Activated T-cell treated with anti-CD3 and anti-CD28 coated beads, Interleukin-2, amount 50 U/mL, for 72 hours (primary cell): ENCODE measurements at places on chromosomes 13 and 19. TPM values are rescaled to one million over a fixed set of nuclear protein-coding genes. Genes with fewer than 3 reads are reported as not detected.

DNA sequence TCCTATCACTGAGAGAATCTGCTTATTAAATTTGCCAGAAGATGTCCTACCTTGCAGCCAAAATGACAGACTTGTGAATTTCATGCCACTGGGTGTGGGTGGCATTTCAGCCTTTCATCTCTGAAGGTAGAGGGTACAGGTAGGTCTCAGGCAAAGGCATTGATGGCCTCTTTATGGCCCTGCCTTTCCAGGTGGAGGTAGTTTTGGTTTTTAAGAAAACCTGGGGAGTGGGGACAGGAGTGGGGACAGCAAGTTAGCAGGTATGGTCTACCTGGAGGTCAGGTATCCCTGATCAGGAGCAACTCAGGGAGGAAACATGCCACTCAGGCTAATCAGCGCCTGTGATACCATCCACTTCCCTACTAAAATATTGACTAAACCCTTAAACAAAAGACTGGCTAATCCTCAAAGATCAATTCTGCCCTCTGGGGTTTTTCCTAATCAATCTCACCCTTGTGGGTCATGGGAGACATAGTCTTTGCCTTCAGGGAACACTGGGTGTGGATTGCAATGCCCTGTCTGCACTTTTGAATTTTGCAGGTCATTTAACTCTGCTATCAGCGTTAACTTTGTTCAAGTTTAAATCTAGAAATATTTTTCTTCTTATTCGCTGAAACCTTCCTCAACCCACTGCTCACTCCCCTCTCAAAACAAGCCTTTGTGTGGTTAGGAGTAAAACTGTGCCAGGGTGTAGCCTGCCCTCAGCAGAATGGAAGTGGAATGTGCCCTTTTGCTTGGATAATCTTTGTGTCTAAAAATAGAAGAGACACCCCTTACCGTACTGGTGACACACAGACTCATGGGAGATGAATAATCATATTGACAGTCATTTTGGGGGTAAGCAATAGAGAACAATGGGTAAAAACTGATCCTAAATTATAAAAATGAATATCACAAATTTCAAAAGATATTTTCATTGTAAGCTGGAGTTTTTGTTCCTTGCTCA lies 233.7 kb downstream of the COG6 start:
- DNase-seq = no peak
- H3K4me3 ChIP-seq = no peak overlapping the region
- peaks cover 1% of the 10 kb centered on the region for H3K36me3 ChIP-seq
- peaks cover 30% of the 10 kb centered on the region for H3K4me1 ChIP-seq

DNA sequence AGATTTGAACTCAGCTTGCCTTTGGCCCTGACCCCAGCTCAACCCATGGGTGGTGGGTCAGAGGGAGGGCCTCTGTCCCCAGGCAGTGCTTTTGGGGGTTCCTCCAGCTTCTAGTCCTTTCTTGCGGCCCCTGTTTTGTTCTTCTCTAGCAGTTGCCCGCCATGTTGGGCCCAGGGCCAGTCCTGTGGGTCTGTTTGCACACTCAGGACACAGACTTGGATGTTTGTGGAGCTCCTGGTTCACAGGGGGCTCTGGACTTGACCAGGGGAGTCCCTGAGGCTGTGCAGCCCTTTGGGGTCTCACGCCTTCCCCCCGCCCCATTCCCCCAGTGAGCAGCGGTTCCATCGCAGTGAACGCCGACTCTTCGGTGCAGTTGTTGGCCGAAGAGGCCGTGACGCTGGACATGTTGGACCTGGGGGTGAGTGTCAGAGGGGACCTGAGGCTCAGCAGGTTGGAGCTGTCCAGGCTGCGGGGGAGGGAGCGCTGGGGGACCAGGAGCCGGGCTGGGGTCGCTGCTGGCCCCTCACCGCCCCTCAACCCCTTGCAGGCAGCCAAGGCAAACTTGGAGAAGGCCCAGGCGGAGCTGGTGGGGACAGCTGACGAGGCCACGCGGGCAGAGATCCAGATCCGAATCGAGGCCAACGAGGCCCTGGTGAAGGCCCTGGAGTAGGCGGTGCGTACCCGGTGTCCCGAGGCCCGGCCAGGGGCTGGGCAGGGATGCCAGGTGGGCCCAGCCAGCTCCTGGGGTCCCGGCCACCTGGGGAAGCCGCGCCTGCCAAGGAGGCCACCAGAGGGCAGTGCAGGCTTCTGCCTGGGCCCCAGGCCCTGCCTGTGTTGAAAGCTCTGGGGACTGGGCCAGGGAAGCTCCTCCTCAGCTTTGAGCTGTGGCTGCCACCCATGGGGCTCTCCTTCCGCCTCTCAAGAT lies 2.5 kb downstream of the ATP5F1D start:
- peak; percentile 90 for DNase-seq
- peak overlapping the region; percentile 79 for H3K4me3 ChIP-seq
- H3K4me1 ChIP-seq = peaks cover 39% of the 10 kb centered on the region

GRCh38 chr19:38381138-38381537 lies 6.7 kb downstream of the GGN start:
- H3K27me3 ChIP-seq = no peaks in the 10 kb centered on the region
- no peak overlapping the region for H3K4me3 ChIP-seq
- H3K36me3 ChIP-seq = peaks cover 35% of the 10 kb centered on the region
- DNase-seq = no peak

DNA sequence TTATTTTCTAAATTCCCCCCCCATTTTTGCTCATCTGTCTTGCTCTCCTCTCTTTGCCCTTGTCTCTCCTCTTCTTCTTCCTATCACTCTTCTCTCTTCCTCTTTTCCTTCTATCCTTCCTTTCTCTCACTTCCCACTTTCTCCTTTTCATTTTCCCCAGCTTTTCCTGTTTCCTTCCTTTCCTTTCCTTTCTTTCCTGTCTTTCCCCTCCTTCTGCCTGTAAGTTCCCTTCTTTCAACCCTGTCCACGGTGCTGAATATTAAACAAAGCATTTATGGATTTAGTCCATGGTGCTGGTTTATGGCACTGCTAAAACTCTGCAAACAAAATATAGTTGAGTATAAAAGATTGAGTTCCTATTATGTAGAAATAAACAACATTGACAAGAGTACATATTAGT lies 27.6 kb downstream of the SCEL start:
- no peaks in the 10 kb centered on the region for H3K36me3 ChIP-seq
- H3K27me3 ChIP-seq = no peaks in the 10 kb centered on the region
- no peak for DNase-seq
- H3K27ac ChIP-seq = no peak overlapping the region
- H3K4me1 ChIP-seq = peaks cover 17% of the 10 kb centered on the region
- H3K4me3 ChIP-seq = no peak overlapping the region

- H3K27ac ChIP-seq = no peak overlapping the region
- H3K27me3 ChIP-seq = no peaks in the 10 kb centered on the region
- peak overlapping the region; percentile 98 for H3K4me3 ChIP-seq
- H3K4me1 ChIP-seq = peaks cover 46% of the 10 kb centered on the region
Observed at GRCh38 chr19:55258476-55258827, 365 bp downstream of the PPP6R1 start.

SIGLEC8 gene
- not detected for total RNA-seq

DNA sequence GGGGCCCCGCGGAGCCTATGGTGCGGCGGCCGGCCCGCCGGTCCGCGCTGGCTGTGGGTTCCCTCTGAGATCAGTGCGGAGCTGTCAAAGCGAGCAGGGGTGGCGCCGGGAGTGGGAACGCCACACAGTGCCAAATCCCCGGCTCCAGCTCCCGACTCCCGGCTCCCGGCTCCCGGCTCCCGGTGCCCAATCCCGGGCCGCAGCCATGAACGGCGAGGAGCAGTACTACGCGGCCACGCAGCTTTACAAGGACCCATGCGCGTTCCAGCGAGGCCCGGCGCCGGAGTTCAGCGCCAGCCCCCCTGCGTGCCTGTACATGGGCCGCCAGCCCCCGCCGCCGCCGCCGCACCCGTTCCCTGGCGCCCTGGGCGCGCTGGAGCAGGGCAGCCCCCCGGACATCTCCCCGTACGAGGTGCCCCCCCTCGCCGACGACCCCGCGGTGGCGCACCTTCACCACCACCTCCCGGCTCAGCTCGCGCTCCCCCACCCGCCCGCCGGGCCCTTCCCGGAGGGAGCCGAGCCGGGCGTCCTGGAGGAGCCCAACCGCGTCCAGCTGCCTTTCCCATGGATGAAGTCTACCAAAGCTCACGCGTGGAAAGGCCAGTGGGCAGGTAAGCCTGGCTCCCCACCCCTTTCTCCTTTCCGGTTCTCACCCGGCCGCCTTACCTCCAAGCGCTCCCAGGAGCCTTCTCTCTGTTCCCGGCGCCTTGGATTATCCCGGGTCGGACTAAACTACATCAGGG lies at the start of gene PDX1:
Gene PDX1 (plus strand): TSS at position 67 of the 743 bp plus-strand sequence. CDS start 139 bp downstream, at position 206.
- peaks cover 40% of the 10 kb centered on the region for H3K4me1 ChIP-seq
- H3K36me3 ChIP-seq = no peaks in the 10 kb centered on the region
- H3K4me3 ChIP-seq = peak within 1 kb of the TSS; percentile 89
- DNase-seq = peak; percentile 11

DNA sequence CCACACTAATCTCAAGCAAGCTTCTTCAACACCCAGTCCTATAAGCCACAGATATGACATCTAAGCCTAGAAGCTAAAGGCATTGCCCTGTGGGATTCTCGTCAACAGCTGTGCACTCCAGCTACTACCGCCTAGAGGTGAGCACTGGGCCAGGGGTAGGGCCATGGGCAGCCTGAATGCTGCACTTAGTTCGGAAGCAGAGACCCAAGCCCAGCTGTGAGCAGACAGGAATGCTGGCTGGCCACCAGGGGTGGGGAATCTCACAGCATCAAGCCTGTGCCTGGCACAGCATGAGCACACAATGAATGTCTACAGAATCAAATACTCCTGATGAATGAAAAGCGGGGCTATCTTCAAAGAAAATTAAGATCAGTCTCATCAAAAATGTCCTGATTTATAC lies 167.5 kb upstream of the UBL3 start:
- H3K4me1 ChIP-seq = no peaks in the 10 kb centered on the region
- peaks cover 8% of the 10 kb centered on the region for H3K27me3 ChIP-seq
- no peak overlapping the region for H3K4me3 ChIP-seq
- no peaks in the 10 kb centered on the region for H3K36me3 ChIP-seq
- H3K27ac ChIP-seq = no peak overlapping the region
- no peak for DNase-seq

GRCh38 chr13:27573265-27573664 lies 47.1 kb downstream of the LNX2 start:
- no peaks in the 10 kb centered on the region for H3K27me3 ChIP-seq
- H3K4me3 ChIP-seq = no peak overlapping the region
- peak overlapping the region; percentile 82 for H3K27ac ChIP-seq

BCKDHA gene
- 18.4 TPM for total RNA-seq

DACT3 gene
- total RNA-seq = 3.4 TPM

- H3K27me3 ChIP-seq = no peaks in the 10 kb centered on the region
- H3K4me1 ChIP-seq = no peaks in the 10 kb centered on the region
- no peak for DNase-seq
- H3K27ac ChIP-seq = no peak overlapping the region
Observed at GRCh38 chr13:83450591-83450990, 431.7 kb downstream of the SLITRK1 start.

CDC42EP5 gene
- total RNA-seq = not detected

OR7A5 gene
- total RNA-seq = not detected

GRCh38 chr19:23385404-23385803 lies 9.9 kb downstream of the ZNF91 start:
- H3K4me1 ChIP-seq = peaks cover 10% of the 10 kb centered on the region
- peaks cover 83% of the 10 kb centered on the region for H3K36me3 ChIP-seq
- H3K27ac ChIP-seq = no peak overlapping the region
- H3K4me3 ChIP-seq = no peak overlapping the region
- no peaks in the 10 kb centered on the region for H3K27me3 ChIP-seq

DNA sequence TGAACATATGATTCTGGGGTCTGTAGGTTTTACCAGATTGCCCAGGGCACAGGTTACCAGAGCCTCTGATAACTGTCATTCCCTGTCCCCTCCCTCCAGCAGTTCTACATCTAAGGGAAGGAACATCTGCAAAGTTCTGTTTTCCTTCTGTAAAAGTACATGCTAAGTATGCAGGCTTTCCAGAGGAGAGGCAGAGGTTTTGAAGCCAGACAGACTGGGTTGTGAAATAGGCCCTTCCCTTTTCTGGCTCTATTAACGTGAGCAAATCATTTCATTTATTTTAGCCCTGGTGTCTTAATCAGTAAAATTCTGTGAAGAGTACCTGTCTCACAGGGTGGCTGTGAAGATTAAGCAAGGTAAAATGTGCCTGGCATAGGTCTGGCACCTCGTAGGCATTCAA lies 66.1 kb upstream of the C1QTNF9 start:
- no peaks in the 10 kb centered on the region for H3K36me3 ChIP-seq
- H3K4me3 ChIP-seq = no peak overlapping the region
- H3K4me1 ChIP-seq = peaks cover 7% of the 10 kb centered on the region
- DNase-seq = no peak
- no peaks in the 10 kb centered on the region for H3K27me3 ChIP-seq

ZNF345 gene
- total RNA-seq = 9.9 TPM

GRCh38 chr13:108407495-108407894 lies 138.0 kb downstream of the TNFSF13B start:
- peaks cover 34% of the 10 kb centered on the region for H3K4me1 ChIP-seq
- H3K36me3 ChIP-seq = no peaks in the 10 kb centered on the region
- H3K27me3 ChIP-seq = no peaks in the 10 kb centered on the region
- DNase-seq = no peak
- no peak overlapping the region for H3K4me3 ChIP-seq

DNA sequence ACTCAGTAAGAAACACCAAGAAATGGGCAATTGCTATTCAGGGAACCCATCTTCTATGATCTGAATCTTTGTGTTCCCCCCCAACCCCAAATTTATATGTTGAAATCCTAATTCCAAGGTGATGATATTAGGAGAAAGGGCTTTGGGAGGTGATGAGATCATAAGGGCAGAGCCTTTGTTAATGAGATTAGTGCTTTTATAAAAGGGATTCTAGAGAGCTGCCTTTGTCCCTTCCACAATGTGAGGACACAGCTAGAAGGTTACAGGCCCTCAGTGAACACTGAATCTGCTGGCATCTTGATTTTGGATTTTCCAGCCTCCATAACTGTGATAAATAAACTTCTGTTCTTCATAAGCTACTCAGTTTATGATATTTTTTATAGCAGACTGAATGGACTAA lies 376.0 kb downstream of the DIAPH3 start:
- no peaks in the 10 kb centered on the region for H3K36me3 ChIP-seq
- H3K27ac ChIP-seq = no peak overlapping the region
- no peaks in the 10 kb centered on the region for H3K27me3 ChIP-seq

GRCh38 chr19:49746206-49746958 lies 16.7 kb downstream of the TSKS start:
- H3K27ac ChIP-seq = no peak overlapping the region
- peak; percentile 77 for DNase-seq
- H3K4me3 ChIP-seq = peak overlapping the region; percentile 41
- peaks cover 8% of the 10 kb centered on the region for H3K4me1 ChIP-seq

ZNF763 gene
- 1.3 TPM for total RNA-seq

PSG11 gene
- not detected for total RNA-seq

- no peaks in the 10 kb centered on the region for H3K4me1 ChIP-seq
- no peak overlapping the region for H3K4me3 ChIP-seq
- DNase-seq = no peak
- no peaks in the 10 kb centered on the region for H3K36me3 ChIP-seq
- H3K27me3 ChIP-seq = no peaks in the 10 kb centered on the region
Observed at GRCh38 chr19:44664976-44665375, 6.3 kb upstream of the CEACAM19 start.
